Stimulated activated CD4-positive, alpha-beta T cell treated with anti-CD3 and anti-CD28 coated beads, Interleukin-4, amount 100 ng/mL, for 1 hour (primary cell): ENCODE measurements at places on chromosomes 1 and 21.

- no peak for DNase-seq
Measured at GRCh38 chr1:209883341-209883971, 54.6 kb upstream of the SYT14 start.

- no peak for DNase-seq
Measured at GRCh38 chr21:43782431-43783097, 6.5 kb upstream of the CSTB start.

- DNase-seq: no peak
Measured at GRCh38 chr1:110816945-110817344, 56.0 kb upstream of the CD53 start.

DNA sequence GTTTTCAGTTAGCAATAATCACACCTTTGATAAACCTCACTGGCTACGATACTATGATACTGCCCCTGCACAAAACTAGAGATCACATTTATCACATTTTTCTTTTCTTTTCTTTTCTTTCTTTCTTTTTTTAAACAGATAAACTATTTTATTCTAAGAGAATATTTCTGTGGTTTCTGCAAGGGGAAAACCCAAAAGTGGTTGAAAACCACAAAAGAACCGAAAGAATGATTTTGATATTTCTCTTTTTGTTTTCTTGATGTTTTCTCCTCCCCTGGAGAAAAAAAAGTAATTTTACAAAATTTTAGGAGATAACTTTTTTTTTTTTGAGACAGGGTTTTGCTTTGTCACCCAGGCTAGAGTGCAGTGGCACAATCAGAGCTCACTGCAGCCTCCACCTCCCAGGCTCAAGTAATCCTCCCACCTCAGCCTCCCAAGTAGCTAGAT, 18.4 kb upstream of the FRRS1 start:
- no peak for DNase-seq

DNA sequence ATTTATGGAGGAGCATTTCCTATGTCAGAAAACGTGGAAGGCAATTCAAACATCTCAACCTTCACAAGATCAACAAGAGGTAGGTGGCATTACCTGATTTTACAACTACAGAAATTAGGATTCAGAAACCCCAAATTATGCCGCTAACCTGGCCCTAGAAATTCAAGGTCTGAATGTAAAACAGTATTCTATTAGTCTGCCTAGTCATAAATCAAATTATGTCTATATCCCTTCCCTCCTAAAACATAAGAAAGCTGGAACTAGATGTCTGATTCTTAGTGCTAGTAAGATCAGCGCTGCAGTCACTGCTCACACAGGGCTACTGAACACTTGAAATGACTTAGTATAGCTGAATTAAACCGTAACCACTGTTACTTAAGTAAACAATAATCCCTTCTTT, 1.4 kb downstream of the TOMM20 start:
- DNase-seq: no peak

DNA sequence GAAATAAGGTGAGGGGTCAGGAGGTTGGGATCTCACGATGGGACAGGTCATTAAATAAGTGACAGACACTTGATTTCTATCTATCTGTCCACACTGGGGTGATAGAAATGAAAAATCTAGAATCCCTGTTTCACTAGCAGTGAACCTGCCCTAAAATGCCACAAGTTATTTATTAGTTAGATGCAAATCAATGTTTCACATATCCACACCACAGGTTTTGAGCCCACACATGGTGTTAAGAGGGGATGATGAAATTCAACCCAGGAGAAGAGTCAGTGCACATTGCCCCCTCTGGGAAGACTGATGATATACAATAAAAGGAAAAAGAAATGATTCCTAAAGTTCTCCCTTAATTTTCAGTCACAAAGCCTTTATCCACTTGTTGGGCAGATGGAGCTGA, 10.1 kb upstream of the NTPCR start:
- no peak for DNase-seq

DNA sequence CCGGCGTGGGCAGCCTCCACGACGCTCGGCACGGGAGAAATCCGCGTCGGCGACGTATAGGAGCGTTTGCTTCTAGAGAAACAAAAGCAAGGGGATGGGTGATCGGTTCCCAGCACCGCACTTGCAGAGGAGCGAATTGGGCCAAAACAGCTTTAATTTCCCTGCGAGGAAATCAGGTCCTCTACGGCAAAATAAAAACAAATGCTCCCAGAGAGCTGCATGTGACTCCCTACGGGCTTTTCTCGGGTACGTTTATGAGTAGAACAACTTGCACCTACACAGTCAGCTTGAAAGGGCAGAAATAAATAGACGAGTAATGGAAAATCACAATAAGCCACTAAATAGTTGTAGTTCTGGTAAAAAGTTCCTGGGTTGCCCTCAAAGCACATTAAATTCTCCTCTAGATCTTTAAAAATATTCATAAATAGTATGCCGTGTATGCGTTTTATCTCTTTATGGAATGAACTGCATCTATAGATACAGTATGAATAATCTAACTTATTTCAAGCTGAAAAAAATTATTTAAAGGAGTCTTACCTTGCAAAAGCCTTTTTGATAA, 1.2 kb downstream of the NHLH2 start:
- DNase-seq: no peak

DNA sequence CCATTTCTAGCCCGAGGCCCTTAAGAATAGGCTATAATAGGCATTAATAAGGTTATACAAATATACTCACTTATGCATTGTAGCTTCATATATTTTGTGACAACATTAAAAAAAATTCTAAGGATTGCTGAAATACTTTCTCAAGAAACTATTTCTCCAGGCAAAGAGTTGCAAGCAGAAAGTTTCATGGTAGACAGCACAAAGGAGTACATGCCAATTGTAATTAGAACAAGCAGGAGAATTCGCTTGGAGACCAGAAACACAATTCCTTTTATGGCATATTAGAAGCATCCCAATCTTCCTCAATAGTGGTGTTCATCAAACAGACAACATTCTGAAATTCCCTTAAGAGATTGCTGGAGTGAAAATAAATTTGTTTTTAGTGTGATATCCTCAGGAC, 122.8 kb downstream of the CRB1 start:
- DNase-seq: no peak

GRCh38 chr1:2166695-2167094, 27.9 kb downstream of the FAAP20 start:
- no peak for DNase-seq

- DNase-seq: no peak
Measured at GRCh38 chr1:43634721-43635120, 15.2 kb upstream of the KDM4A start.

GRCh38 chr1:84883286-84883685, 9.7 kb downstream of the LPAR3 start:
- DNase-seq: no peak

- DNase-seq: no peak
Measured at GRCh38 chr21:41091616-41092015, 76.3 kb upstream of the BACE2 start.

- DNase-seq: no peak
Measured at GRCh38 chr1:213864091-213864490, 123.7 kb upstream of the PROX1 start.

GRCh38 chr1:199590708-199591107, 436.8 kb upstream of the NR5A2 start:
- DNase-seq: no peak

- DNase-seq: no peak
Measured at GRCh38 chr1:202616355-202616915, 93.8 kb downstream of the SYT2 start.

GRCh38 chr1:234718496-234719453, 108.8 kb upstream of the IRF2BP2 start:
- DNase-seq: no peak

DNA sequence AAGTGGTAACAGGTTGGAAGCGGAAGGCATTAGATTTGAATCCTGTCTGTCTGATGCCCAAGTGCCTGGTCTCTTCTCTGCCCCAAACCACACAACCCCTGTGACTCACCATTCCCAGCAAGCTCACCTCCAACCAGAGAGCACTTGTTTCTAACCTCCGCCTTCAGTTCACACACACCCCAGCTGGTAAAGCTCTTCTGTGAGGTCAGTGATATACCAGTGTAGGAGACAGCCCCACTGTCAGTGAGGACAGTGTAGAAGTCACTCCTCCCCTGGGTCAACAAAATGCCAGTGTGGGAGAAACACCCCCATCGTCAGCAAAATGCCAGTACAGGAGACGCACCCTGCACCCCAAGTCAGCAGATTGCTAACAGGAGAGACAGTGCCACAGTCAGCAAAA, 2.6 kb downstream of the RIMS3 start:
- no peak for DNase-seq

GRCh38 chr1:26287033-26287711, 7.3 kb downstream of the SH3BGRL3 start:
- DNase-seq: no peak

GRCh38 chr1:99663501-99663900, 17.6 kb downstream of the PALMD start:
- DNase-seq: no peak

DNA sequence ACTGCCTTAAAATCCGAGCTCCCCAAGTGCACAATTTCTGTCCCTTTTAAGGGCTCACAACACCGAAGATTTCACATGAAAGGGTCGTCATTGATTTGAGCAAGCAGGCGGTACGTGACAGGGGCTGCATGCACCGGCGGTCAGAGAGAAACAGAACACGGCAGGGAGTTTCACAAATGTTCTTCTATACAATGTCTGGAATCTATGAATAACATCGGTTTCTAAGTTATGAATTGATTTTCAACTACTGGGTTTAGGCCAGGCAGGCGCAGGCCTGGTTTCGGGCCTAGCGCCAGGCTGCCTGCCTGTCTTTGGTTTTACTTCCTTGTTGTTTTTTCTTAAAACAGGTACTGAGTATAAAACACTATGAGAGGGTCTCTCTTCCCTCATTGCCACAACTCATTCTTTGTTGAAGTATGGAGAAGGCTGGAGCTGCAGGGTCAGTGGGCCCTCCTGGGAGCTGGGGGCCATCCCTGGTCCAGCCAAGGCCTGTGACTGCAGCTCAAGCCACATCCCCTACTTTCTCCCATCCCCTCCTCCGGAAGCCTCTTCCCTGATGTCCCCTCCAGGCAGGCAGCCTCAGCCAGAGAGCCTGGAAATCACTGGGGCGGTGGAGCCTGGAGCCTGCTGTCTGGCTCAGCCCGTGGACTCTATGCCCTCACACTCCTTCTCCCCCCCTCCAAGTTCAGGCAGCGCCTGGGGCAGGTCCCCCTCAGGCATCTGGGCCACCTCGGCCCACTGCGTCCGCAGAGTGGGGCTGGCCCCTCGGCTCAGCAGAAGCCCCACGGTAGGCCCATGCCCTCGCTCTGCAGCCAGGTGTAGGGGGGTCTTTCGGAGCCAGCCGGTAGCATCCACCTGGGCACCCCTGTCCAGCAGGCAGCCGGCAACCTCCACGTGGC, 2.4 kb downstream of the ANKRD65 start:
- no peak for DNase-seq

GRCh38 chr1:172146141-172146850, 274.2 kb upstream of the C1orf105 start:
- no peak for DNase-seq

- no peak for DNase-seq
Measured at GRCh38 chr1:184417916-184418315, 31.1 kb downstream of the C1orf21 start.

GRCh38 chr1:228145463-228146416, 4.0 kb upstream of the GJC2 start:
- DNase-seq: no peak

- peak; percentile 31 for DNase-seq
Measured at GRCh38 chr1:211327346-211327921, 801 bp downstream of the TRAF5 start.

- DNase-seq: no peak
Measured at GRCh38 chr1:32651461-32652073, 559 bp downstream of the RBBP4 start.

DNA sequence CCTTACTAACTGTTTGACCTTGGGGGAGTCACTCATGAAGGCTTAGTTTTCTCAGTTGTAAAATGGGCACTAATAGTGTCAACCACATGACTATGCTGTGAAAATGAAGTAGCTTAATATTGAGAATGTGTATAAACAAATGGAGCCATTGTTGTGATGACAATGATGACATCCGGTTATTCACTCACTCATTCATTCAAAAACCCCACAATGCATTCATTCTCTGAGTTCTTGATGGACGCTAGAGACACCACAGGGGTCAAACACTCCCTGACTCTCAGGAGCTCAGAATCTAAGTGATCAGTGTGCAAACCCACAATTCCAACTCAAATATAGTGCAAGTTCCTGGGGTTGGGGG, 138.9 kb downstream of the FOXD2 start:
- DNase-seq: no peak

GRCh38 chr1:12127206-12127810, 39.5 kb upstream of the TNFRSF1B start:
- DNase-seq: no peak

- DNase-seq: no peak
Measured at GRCh38 chr1:9078752-9079500, 9.5 kb upstream of the SLC2A5 start.

- no peak for DNase-seq
Measured at GRCh38 chr1:74611887-74612286, 61.7 kb downstream of the ERICH3 start.

DNA sequence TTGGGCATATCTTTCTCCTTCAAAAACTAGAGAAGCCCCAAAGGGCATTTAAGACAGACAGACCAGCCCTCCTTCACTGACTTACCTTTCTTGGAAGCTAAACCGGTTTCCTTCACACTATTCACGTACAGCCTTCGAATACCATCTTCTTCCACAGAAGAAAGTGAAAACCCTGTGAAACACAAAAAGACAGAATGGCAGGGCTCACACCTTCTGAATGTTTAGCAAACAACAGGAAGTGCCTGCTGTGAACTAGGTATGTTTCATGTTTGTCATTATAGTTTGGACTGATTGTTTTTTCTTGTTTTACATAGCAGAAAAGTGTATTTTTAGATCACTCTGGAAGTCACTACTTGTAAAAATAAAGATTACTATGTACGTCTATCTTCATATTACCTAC, 148.6 kb upstream of the KRTAP19-8 start:
- DNase-seq: no peak

GRCh38 chr1:109634292-109634691, 14.7 kb downstream of the AMPD2 start:
- DNase-seq: no peak

GRCh38 chr1:180195401-180195800, 34.7 kb upstream of the LHX4 start:
- no peak for DNase-seq

DNA sequence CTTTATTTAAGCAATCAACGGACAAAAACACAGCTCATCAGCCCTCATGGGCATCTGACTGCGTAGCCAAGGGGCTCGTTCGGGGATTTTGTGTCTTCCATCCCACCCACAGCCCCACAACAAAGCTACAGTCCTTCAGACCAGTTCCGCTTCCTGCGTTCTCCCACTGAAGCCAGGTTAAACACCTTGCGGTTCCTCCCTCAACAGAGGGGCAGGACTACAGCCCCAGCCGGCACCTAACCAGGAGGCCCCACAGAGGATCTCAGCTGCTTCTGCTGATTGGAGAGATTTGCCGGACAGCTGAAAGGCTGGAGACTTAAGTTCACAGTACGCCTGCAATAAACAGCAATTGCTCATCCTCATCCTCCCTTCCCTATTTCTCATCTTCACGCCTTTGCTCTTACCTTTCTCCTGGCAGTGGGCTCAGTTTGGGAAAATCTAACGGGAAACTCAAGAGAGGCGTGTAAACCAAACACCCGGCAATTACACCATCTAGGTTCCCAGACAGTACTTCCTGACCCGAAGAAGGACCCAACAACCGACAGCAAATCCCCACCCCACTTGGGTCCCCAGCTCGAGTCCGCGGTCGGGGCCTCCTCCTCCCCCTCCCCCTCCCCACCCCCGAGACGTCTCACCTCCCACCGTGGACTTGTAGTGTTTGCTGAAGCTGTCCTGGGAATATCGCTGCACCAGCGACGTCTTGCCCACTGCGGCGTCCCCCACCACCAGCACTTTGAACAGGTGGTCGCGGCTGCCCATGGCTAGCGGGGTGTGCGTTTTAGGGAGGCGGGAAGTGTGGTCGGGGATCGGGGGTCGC, 876 bp downstream of the RAB29 start:
- peak; percentile 27 for DNase-seq

GRCh38 chr1:184226100-184226487, 160.7 kb upstream of the C1orf21 start:
- DNase-seq: no peak
